ENCODE measurements at places on chromosomes 13 and 19.
A peak's percentile ranks its signal among the peaks of the same experiment; 100 is the strongest.

DNA sequence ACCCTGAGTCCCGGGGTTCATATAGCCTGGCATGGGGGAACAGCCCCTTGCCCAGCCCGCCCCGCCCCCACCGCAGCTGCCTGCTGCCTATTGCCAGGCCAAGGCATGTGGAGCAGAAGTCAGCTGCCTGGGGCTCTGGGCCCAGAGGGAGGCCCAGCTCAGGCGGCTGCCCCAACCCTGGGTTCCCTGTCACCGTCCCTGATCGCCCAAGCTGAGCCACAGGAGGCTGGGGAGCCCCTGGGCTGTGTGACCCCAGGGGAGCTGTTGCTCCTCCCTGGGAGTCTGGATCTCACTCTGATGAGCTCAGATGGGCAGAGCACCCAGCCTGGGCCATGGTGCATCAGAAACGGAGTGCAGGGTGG lies 1.4 kb downstream of the PLIN4 start:
- DNase-seq, result no peak

DNA sequence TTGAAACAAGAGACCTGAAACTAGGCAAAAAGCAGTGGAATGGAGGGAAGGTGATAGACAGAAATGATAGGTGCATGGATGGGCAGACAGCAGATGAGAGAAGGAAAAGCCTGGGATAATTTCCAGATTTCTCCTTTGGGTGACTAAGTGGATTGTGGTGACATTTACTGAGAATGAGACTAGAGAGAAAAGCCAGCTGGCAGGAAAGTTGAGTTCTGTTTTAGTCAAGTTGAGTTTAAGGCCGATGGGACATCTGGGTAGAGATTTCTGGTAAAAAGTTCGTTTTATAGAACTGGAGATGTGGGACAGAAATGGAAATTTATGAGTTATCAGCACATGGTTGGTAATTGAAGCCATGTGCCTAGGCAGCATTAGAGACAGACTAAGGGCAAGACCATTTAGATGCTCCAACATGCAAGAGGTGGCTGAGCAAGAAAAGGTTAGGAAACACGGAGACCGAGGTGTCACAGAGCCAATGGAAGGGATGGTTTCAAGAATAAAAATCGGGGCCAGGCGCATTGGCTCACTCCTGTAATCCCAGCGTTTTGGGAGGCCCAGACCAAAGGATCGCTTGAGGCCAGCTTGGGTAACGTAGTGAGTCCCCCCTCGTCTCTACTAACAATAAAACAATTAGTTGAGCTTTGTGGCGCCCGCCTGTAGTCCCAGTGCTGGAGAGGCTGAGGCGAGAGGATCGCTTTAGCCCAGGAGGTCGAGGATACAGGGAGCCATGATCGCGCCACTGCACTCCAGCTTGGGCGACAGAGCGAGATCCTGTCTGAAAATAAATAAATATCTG lies 9.6 kb upstream of the DGKH start:
- DNase-seq, result no peak

GRCh38 chr13:112150352-112150751 lies 83.4 kb downstream of the SOX1 start:
- DNase-seq, result no peak

- DNase-seq, result no peak
Measured at GRCh38 chr19:4224470-4224869, 4.9 kb upstream of the EBI3 start.

- no peak for DNase-seq
Measured at GRCh38 chr19:18612051-18612771, 459 bp upstream of the TMEM59L start.

DNA sequence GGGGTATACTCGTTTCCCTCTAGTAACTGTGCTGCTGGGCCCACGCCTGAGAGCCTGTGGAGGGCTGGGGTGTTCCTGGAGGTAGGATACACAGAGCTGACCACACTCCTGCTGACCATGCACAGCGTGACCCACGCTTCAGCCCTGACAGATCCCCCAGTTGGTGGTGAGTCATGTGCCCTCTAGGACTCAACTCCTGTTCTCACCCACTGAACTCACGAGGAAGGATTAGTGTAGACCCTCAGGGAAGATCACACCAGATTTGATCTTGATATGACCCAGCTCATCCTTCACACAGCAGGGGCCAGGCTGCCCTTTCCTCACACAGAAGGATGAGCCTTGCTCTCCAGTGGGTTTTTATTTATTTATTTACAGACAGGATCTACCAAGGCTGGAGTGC lies 13.3 kb upstream of the ACP7 start:
- DNase-seq, result no peak

- peak; percentile 13 for DNase-seq
Measured at GRCh38 chr13:109427695-109428094, 358.7 kb downstream of the IRS2 start.
